ENCODE measurements at places on chromosomes 2 and 18.
A peak's percentile ranks its signal among the peaks of the same experiment; 100 is the strongest.

DNA sequence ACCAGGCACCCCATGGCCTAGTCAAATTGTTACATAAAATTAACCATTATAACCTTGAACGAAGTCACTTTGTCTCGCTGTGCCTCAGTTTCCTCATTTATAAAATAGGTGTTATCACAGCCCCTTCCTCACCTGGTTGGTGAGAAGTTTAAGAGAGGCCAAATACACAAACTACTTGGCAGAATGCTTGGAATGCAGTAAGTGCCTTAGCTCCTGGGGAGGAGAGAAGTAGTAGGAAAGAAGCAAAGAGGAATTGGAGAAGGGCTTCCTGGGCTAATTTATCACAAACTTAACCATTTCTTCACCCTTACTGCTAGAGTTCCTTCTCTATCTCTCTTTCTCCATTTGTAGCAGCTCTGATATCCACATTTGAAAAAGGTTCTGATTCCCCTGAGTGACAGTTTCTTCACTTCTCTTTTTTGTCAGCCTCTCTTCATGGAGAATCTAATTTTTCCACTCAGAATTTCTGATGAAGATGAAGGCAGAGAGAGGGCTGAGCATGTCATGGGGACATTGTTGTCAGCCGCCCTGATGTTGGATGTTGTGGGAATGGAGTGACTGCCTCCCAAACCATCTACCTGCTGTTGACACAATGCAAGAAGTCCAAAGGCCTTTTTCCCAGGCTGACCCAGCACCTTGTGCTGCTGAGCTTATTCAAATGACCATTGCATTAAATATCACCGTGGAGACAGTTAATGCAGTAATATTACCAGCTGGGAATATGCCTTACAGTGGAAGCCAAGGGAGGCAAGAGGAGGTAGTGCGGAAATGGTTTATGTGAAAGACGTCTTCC is 60.4 kb downstream of the BOD1L2 start:
- DNase-seq: no peak

DNA sequence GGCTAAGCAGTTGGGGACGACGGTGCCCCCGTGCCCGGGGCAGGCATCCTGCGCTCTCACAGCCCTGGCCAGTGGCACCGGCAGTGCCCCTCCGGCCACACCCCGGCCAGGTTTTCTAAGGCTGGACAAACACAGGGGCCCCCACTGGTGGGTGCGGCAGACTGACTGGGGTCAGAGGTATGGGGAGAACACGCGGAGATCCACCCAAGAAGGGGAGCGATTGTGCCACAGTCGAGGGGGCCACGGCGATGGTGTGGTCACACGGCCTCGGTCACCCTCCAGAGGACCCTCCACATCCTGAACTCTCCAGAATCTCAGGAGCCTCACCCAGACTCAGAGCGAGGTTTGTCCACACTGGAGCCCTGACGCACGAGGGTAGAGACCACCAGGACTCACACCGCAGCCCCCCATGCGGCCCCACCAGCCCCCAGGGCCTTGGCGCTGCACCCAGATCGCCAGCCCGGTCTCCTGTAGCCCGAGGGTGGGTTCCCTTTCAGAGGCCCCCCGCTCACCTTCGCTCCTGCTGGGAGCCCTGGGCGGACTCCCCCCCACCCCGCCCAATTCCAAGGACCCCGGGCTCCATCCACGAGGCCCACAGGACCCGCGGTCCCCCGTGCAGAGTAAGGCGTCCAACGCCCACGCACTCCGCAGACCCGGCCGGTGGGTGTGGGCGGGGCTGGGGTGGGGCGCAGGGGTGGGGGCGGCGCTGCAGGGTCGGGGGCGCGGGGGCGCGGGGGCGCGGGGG is 15.2 kb downstream of the PDCD1 start:
- DNase-seq: no peak

- no peak for DNase-seq
Measured at GRCh38 chr2:16767789-16768476, 102.3 kb upstream of the CYRIA start.

GRCh38 chr2:43041173-43041591 is 185.2 kb downstream of the ZFP36L2 start:
- no peak for DNase-seq

DNA sequence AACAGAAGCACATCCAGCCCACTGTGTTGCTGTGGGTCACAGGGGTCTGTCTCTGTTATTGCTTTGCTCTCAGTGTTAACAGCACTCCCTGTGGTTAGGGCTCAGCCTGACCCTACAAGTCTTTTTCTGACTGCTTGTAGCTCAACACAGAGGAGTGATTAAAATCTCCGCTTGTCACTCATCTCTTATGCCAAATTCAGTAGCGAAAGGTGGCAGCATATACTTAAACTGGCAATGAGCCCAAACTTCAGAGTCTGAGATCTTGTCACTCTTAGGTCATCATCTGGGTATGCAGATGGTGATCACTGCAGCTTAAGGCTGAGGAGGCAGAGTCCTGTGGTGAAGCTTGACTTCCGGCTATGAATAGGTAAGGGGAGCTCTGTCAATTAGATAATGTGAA is 63.3 kb upstream of the CSRNP3 start:
- DNase-seq: no peak

- no peak for DNase-seq
Measured at GRCh38 chr2:121376535-121377250, 91.7 kb upstream of the TFCP2L1 start.

GRCh38 chr18:7918701-7919100 is 351.6 kb downstream of the PTPRM start:
- no peak for DNase-seq

DNA sequence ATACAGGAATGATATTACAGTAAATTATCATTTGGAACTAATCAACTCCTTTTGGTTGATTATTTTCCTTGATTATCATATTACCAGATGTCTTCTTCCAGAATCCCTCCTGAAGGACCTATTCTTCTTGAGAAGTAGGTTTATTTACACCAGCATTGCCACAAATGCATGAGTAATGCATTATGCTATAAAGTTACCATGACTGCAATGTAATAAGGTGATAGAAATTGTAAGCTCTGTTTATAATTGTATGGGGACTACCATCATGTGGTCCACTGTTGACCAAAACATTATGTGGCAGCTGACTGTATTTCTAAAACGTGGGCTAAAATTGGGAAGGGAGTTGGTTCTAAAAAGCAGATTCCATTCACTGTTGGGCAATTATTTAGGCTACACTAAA is 602.2 kb downstream of the NYAP2 start:
- DNase-seq: no peak

DNA sequence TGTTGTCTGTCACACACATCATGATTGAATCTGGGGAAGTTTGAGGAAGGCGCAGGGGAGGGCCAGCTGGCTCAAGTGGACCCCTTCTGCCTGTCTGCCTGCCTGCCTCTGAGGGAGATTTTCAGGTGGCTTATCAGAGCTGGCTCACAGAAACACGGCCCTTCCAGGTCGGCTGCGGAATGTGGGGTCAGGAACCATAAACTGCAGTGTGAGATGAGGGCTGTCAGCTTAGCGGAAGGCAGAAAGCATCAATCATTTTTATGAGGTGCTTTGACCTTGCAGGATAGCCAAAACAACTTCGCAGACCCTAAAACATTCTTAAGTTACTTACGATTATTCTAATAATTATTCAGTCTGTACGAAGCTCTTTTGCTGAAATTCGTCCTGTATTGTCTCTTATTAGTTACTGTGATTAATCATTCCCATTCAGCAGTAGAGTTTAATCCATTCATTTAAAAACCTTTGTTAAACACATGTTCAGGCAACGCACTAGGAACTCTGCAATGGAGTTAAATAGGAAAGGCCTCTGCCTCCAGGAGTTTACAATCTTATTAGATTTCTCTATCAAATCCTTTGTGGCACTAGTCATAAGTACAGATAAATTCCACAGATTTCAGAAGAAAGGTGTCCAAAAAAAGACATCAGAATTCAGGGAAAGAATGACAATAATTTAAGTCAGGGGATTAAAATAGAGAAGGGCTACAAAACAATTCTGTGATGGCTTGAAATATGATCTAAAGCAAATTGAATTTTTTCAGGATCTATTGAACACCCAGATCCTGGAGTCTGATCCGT is 371.6 kb downstream of the HRH4 start:
- no peak for DNase-seq

- DNase-seq: no peak
Measured at GRCh38 chr2:212193056-212193455, 345.5 kb downstream of the ERBB4 start.

DNA sequence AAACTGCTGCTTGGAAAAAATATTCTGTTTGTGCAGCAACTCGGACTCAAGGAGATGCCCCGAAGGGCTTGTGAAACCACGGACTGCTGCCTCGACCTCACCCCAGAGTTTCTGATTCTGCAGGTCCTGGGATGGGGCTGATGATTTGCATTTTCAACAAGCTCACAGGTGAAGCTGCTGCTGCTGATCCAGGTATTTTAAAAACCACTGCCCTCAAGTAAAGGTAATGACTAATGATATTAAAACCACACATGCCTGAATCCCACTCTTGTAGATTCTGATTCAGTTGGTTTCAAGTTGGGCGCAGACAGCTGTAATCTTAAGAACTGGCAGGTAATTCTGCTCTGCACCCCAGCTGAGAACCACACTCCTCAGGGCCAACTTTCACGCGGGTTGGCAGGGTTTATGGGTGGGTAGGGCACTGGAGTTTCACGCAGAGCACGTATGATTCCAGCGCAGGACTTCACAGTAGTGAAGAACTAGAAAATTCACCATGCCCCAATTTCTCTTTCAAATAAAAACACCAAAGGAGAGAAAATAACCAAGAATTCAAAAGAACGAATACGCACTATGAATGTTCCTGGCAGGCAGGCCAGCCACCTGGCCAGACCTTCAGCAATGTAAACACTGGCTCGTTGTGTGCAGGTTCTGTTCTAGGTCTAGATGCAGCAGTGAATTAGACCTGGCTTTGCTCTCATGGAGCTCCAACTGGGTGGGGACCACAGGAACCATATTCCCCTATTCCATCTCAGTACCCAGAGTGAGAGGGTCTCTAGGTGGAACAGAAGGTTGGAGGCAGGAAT is 74.6 kb upstream of the ZFP36L2 start:
- no peak for DNase-seq

GRCh38 chr18:78788161-78788560 is 191.5 kb upstream of the SALL3 start:
- DNase-seq: no peak

- DNase-seq: no peak
Measured at GRCh38 chr2:11903085-11903606, 156.7 kb downstream of the LPIN1 start.

GRCh38 chr2:23587341-23587880 is 202.4 kb downstream of the KLHL29 start:
- no peak for DNase-seq

DNA sequence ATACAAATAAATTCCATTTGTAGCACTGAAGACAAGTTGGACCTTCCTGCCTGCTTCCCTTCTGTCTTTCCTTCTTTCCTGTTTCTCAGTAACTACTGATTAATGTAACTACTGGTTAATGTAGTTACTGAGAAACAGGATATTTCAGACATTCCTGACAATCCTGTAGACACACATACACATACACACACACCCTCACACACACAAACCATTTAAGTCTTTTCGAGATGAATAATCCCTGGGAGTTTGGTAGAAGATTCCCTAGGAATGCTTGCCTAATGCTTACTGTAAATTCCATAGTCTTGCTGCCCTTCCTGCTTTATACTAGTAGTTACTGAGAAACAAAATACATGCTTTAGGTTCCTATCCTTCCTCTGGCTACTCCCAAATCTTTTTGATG is 83.9 kb downstream of the PIK3C3 start:
- DNase-seq: no peak

DNA sequence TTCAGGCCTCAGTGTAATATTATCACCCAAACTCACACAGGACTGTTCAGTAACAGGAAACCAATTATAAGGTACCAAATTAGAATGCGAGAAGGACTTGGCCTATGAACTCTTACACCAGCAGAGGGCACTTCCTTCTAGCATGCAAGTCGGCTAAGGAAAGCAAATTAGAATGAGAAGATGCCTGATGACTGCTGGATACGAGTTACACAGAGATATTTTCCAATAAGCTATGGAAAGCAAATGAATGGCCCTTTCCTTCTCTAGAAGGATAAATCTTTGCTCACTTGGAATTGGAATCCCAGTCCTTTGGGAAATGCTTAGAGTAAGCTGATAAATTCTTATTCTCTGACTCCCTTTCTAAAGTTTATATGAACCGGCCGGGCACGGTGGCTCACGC is 109.8 kb downstream of the AP1S3 start:
- DNase-seq: peak; percentile 2

GRCh38 chr18:3717376-3718025 is 267.5 kb downstream of the TGIF1 start:
- no peak for DNase-seq

Measured in activated T-cell treated with anti-CD3 and anti-CD28 coated beads for 48 hours (primary cell).